Activated CD4-positive, CD25-positive, alpha-beta regulatory T cell treated with anti-CD3 and anti-CD28 coated beads, Interleukin-2, amount 50 U/mL, for 16 hours (primary cell): ENCODE measurements at places on chromosomes 3 and 15.

DNA sequence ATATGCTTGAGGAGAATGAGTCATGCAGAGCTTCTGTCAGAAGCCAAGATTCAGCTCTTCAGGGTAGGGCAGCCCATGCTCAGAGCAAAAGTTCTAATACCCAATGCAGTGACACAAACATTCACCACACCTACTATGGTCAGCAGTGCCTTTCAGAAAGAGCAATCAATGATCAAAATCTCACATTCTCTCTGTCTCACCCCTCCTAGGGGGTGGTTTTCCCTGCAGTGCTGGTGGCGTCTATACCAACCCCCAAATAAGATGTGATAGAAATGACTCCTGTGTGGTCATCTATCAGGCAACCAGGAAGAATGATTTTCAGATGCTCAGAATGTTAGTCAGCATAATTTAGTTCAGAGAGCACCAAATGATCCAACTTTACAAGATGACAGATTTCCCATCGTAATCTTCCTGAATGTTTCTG is 385.3 kb downstream of the NTRK3 start:
- no peak for DNase-seq

- DNase-seq, result no peak
Measured at GRCh38 chr3:5057272-5057671, 64.8 kb upstream of the ARL8B start.

- no peak for DNase-seq
Measured at GRCh38 chr3:38834717-38835116, 18.7 kb upstream of the SCN10A start.

DNA sequence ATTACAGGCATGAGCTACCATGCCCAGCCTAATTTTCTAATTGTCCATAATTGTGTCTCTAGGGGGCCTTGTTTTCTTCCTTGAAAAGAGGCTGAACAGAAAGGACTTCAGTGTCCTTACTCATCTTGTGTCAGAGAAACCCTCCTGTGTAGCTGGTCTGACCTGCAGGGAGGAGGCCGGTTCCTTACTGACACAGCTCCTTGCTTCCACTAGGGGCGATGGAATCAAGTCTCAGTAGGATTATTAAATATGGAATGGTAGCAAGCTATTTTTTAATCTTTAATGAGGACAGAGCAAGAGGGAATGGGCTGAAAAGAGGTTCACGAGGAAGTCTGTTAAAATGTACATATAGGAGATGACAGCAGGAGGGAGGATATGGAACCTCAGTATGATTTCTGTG is 8.6 kb downstream of the LPCAT4 start:
- no peak for DNase-seq

- DNase-seq, result no peak
Measured at GRCh38 chr3:46187341-46187700, 20.8 kb downstream of the CCR1 start.

- DNase-seq, result no peak
Measured at GRCh38 chr3:93973131-93974126, at the start of gene PROS1. Gene PROS1, minus strand, starts transcription at chr3:93973896. Its CDS starts 147 bp downstream, at chr3:93973749.

- no peak for DNase-seq
Measured at GRCh38 chr3:14473411-14473891, 66.7 kb downstream of the GRIP2 start.

DNA sequence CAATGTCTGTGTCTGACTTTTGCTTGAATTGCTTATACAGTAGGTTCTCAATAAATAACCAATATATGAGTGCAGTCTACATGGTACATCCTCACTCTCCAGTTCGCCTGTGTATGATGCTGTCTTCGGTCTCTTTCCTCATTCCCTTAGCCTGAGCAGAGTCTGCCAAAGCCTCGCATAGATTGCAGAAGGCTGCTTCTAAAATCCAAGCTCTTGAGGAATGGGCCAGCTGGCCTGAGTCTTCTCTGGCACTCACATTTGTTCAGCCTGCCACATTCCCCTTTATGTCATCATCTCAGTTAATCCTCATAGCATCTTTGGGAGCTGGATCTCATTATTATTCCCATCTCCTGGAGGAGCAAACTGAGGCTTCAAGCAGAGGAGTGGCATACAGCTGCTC is 27.2 kb upstream of the ADAMTS7 start:
- no peak for DNase-seq

DNA sequence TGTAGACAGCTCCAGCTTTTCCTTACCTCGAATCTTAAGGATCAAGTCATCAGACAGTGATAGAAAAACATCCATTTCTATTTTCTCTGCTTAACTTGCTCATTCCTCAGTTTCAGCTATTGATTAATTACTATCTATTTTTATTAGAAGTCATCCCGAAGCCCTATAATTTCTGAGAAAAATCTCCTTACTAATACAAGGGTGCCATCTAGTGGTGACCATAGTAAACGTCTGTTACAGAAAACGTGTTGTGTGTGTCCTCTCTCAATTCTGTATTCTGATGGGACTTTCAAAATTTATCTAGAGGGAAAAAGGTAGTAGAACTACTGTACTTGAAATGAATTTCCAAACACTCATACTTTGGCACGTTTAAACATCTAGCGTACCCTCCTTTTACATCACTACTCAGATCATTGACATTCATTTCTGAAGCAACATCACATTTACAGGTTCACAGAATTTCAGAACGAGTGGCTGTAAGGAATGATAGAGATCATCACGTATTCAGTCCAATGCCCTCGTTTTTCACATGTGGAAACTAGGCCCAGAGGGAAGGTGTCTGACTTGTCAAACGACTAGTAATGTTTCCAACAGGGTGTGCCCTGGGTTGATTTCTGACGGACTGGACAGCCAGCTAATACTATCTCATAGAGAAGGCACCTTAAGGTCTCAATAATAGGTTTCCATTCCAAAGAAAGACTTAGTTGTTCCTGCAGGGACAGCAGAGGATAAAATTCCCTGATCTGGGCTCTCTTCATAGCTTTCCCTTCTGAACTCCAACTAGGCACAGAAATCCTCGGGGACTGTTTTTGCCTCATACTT is 25.6 kb downstream of the HACD2 start:
- no peak for DNase-seq
